GM06990 (cell line): ENCODE measurements at places on chromosomes 3 and 15.

DNA sequence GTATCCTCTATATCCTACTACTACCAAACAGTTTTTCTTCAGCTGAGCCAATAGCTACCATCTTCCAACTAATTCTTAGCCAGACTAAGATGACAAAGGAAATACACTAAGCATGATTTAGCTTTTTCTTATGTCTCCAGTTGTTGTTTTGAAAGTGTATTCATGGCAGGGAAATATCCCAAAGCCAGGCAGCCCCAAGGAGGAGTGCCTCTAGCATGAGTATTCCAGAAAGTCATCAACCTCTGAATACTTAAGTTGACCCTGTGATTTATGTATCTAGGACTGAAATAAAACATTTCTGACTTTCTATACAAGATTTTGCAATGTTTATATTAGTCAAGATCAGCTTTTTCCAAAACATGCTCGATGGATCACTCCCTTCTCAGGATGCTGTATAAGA, 449.1 kb downstream of the IL5RA start:
- DNase-seq = no peak

GRCh38 chr3:106485217-106485616, 616.4 kb upstream of the CBLB start:
- no peak for DNase-seq

- DNase-seq = no peak
Measured at GRCh38 chr3:38985581-38985980, 66.2 kb downstream of the SCN11A start.

DNA sequence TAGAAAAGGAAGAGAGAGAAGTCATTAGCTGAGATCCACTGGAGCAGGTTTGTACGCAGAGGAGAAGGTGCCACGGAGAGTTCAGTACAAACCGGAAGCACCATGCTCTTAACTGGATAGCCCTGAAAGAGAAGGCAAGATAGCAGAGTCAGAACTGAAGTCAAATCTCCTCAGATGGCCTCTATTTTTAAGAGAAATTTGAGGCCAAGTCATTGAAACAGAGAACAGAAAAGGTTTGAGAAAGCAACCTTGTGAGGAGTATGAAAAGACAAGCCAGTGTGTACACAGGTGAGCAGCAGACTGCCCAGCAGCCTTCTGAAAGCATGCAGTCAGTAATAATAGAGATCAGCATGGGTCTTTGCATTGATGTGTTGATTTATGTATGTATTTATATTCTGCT, 66.1 kb upstream of the SPRED1 start:
- no peak for DNase-seq

- DNase-seq = no peak
Measured at GRCh38 chr15:60328852-60329443, 68.8 kb downstream of the ANXA2 start.

- DNase-seq = no peak
Measured at GRCh38 chr15:39108021-39108420, 472.9 kb upstream of the THBS1 start.
